ENCODE measurements at places on chromosomes 12 and 14.

GRCh38 chr12:123264642-123265041, 7.0 kb downstream of the CDK2AP1 start:
- no peak for DNase-seq

DNA sequence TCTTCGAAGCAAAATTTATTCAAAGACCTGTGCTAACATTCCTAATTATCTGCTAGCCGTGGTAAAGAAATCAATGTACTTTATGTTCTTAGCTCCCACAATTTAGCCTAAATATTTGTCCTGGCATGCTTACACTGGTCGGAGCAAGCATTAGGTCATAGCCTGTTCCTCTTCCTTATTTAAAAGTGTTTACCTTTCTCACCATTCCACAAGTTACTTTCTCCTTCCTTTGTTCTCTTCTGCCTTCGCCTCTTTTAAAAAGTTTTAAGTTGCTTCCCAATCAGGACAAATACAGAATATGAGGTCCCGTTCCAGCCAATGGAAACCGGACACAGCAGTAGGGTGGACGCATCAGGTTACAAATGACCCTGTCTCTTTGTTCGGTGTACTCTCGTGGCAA, 11.6 kb downstream of the CDK2AP1 start:
- no peak for DNase-seq

- DNase-seq = no peak
Measured at GRCh38 chr14:96762650-96763049, 34.5 kb upstream of the VRK1 start.

- no peak for DNase-seq
Measured at GRCh38 chr12:2137711-2138110, 84.9 kb downstream of the CACNA1C start.

Measured in left lobe of liver (tissue), 2 donors.